ENCODE measurements at places on chromosomes 7 and 10.

DNA sequence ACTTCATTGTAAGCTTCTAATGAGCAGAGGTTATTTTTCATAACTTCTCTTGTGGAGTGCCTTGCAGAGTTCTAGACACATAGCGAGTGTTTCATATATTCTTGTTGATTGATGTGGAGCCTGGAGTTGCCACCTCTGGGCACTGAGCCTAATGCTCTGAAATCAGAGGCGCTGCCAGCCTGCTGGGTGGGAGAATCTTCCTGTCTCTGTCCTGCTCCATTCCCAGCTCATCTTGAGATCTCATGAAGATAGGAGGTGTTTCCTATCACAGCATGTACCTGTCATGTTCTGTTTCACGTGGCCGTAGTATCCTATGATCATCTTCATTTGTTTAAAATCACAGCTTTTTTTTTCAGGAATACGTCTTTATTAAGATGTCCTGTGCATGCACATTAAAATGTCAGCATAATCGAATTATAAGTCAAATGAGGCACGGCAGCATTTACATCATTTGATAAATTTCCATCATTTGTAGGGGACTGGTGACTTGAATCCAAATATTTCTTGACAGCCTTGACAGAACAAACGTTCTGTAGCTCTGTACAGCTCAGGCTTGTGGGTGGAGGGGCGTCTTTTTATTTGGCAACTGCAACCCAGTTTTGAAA, 393.0 kb downstream of the PHTF2 start:
- no peak for DNase-seq

- DNase-seq: no peak
Observed at GRCh38 chr10:48626447-48626846, 21.6 kb upstream of the ARHGAP22 start.

DNA sequence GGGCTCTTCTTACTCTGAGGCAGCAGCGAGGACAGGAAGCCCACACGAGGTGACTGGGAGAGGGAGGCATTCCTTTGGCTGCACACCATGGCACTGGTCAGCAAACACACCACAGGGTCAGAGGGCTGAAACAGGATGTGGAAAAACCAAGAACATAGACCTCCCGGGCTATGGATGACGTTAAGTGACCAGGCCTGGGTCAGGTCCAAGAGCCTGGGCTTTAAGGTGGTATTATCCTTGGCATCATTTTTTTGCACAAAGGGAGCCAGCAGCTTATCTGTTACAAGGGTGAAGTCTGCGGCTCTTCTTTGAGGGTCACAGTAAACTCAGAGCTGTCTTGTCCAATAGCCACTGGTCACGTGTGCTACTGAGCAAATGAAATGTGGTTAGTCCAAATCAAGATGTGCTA, 7.0 kb downstream of the WDR91 start:
- DNase-seq: no peak

DNA sequence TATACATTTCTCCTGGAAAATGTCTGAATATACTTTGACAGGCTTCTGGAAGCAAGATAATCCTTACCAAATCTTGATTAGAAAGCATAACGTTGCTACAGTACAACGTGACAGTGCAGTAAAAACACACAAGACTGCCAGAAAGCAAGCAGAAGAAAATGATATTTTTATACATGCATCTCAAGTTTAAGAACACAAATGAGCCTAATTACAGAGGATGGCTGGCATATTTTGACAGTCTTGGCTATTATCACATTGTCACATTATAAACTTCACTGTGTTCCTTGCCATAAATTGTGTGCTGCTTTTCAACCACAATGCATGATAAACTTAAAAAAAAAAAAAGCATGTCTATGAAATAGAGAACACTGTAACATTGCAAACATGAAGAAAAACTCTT, 4.3 kb downstream of the IKZF5 start:
- no peak for DNase-seq

- no peak for DNase-seq
Observed at GRCh38 chr7:148242294-148242821, 348.2 kb upstream of the C7orf33 start.

- no peak for DNase-seq
Observed at GRCh38 chr10:48274636-48275035, at the start of gene FRMPD2. Gene FRMPD2, minus strand, starts transcription at chr10:48274696. Its CDS starts 129 bp downstream, at chr10:48274567.

Data from NCI-H1048 (cell line).